ENCODE measurements at places on chromosomes 16 and 17.

GRCh38 chr17:78378225-78379130, at the start of gene PGS1:
Gene PGS1, plus strand, starts transcription at chr17:78378649. Its CDS starts 17 bp downstream, at chr17:78378666.
- ATAC-seq: peak; percentile 22

DNA sequence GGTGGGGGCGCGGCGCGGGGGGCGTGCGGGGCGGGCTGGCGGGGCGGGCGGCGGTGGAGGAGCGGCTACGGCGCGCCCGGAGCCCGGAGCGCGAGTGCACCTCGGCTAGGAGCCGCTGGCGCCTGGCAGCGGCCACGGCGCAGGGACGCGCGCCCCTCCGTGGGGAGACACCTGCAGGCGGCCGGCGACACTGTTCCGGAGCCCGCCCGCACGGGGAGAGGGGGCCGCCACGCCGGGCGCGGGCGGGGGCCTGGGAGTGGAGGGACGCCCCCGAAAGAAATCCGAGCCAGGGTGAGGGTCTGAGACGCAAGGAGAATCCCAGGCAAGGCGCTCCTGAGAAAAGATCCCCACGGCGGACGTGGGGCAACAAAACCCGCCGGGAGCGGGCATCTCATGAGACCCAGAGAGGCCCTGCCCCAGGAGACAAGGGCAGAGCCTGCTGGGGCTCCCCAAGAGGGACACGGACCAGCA, at the start of gene GSG1L:
GSG1L (minus strand) TSS at position 124 of the 471 bp plus-strand sequence. CDS start 290 bp downstream, outside the sequence.
- ATAC-seq: no peak

DNA sequence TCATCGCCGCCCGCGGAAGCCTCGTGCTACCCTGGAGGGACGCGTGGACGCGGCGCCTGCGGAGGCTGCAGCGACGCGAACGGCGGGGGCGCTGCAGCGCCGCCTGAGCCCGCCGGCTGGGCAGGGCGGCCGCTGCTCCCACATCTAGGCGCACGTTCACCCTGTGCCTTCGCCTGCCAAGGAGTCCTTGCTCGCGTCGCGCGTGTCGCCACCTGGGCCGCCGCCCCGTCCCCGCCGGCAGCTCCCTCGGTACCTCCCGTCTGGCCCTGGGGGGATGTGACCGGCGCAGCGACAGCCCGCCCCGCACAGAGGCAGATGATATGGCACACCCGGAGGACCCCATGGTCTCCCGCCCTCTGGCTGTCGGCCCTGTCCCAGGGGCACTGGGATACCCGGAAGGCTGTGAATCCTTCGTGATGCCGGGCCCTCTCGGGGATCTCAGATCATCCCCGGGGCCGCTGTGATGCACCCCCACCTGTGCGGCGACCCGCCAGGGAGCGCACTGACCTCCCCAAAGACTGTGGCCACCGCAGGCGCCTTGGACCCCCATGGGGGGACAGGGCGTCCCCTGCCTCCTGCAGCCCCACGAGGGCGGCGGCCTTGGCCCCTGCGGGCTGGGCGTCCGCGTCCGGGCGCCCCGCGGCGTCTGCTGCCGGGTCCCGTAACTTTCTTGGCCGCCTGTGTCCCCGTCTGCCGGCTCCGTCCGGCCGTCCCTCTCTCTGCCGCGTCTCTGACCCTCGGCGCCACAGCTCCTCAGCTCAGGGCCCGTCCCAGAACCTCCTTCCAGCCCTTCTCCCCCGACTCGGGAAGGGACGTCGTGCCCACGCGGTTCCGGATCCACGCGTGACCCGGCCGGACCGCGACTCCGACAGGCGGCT, 689 bp upstream of the TBC1D24 start:
- peak; percentile 68 for ATAC-seq

GRCh38 chr16:49352892-49353291, 20.7 kb upstream of the C16orf78 start:
- ATAC-seq: no peak

- ATAC-seq: no peak
Measured at GRCh38 chr17:31824766-31825360, 34.2 kb downstream of the COPRS start.
